ENCODE measurements at places on chromosomes 7 and 10.

DNA sequence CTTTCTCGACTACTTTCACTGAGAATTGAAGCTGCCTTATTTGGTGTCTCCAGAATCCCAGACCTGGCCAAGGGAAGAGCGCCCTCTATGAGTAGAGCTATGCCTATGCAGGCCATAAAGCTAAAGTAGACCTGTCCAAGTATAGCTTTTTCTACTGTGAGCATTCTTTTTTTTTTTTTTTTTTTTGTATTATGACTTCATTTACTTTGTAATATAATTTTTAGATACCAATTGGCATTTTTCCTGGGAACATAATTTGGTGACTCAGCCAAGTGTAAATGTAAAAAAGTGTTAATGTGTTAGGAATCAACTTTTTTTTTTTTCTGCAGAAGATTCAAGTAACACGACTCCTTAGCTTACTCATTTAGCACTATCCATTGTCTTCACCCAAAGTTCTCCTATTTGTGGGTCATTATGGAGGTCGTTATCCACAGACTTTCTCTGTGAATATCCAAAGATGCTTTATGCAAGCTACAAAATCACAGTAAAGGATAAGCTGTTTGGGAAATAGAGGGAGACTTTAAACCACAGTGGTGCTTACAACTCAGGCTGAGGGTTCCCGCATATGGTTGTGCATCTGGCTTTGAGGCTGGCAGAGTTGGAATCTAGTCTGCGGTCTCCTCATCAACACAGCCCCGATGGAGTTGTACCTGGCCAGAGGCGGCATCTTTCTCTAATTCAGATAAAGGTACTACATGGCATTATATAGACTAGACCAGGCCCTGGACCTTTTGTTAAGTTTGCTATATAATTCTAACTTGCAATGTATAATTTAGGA, 1040.2 kb upstream of the SORCS1 start:
- peak; percentile 56 for DNase-seq

DNA sequence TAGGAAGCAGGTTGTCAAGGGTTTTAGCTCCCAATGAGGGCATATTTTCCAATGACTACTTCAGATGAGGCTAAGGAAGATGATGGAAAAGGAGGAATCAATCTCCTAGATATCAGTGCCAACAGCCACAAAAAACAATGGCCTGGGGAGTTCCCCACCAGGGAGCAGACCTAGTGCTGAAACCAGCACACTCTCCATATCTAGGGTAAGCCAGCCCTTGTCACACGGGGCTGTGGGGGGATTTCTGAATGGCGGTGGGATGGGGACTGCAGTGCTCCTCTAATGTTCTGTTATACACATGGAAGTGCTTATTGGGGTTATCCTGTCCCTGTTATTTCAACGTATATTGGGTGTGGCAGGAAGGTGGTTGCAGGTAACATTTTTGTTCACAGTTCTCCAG, 18.5 kb downstream of the EPC1 start:
- no peak for DNase-seq

- no peak for DNase-seq
Measured at GRCh38 chr10:97013983-97014382, 171.8 kb downstream of the SLIT1 start.

GRCh38 chr10:121631365-121632029, 33.3 kb upstream of the FGFR2 start:
- no peak for DNase-seq

DNA sequence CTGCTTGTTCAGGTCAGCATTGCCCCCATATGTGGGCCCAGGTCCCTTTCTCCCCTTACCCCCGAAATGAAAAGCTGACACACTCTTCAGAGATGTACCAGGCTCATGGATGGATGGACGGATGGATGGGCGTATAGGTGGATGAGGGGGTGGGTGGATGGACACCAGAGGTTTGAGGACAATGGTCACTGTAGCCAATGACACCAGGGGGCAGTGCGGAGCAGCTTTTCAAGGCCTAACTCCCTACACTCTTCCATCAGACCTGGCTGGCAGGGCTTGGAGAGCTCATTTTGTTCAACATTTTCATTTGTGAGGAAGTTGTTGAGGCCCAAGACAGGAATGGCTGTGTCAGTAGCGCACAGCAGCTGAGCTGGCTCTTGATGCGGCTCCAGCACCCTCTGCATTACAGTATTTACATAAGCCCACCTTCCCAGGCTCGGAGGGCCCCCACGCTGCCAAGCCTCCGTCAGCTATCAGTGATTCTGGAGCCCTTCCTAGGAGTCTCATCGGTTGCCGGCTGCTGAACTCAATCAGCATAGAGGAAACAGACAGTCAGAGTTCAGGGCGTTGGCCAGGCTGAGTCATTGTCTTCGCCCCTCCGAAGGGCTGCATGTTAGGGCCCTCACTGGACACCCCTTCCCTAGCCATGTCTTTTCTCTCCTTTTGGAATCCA, 11.6 kb upstream of the FFAR4 start:
- DNase-seq: peak; percentile 91

DNA sequence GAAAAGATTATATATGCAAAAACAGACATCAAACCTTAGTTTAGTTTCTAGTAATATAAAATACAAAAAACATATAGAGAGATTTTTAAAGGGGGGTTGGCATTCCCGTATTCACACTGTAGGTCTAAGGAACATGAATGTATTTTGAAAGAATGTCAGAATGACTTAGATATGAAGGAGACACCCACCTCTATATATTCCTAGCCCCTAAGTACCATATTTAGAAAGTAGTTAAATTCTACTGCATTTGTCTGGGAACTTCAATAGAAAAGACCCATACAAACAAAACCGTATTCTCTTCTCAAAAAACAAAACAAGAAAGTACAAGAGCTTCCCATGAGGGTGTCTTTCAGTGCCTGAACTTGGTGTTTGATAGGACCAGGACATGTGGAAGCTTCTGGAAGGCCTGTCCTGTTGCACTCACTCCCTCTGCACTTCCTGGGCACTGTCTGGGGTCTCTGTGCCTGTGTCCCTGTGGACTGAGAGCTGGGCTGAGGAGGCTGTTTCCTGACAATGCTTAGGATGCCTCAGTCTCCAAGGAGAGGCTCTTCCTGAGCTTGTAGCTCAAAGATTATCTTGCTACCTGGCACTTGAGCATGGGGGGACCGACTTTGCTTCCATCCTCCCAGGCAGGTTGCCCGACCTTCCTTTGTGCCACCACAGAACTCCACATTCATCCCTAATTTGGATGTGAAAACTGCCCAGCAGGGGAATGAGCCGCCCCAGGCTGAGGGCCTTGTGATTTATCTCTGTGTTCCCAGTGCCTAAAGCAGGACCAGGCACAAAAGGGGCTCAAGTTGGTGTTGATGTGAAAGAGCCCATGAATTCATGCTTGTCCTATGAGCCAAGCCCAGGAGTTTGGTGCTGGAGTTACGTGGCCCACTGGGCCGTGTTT, 44.4 kb upstream of the KLF6 start:
- DNase-seq: no peak

Measured in NB4 (cell line).